ENCODE measurements at places on chromosomes 1 and 21.

- no peak for DNase-seq
Measured at GRCh38 chr1:204841316-204841715, 29.3 kb upstream of the NFASC start.

DNA sequence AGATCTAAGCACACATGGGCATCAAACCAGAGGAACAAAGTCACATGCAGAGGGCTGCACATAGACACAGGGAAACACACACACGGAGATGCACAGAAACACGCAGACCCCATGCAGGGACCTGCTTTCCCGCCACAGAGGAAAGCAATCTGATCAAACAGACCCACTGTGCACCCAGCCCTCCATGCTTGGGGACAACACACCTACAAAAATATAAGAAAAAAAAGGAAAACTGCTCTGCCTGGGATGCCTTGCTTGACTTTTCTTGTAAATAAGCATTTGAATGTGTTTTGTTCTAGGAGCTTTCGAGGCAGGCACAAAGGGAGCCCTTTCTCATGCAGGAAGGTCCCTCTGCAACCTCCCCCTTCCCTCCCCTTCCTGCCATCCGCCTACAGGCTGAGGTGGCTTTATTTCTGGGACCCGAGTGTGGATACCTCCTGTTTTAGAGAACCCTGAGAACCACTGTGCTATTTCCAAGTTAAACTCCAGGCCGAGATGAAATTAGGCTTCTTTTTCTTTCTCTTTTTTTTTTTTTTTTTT, 3.5 kb upstream of the ICMT start:
- no peak for DNase-seq

GRCh38 chr1:165899461-165899941, 72.1 kb downstream of the UCK2 start:
- DNase-seq: no peak

GRCh38 chr1:205637854-205638468, 6.2 kb upstream of the ELK4 start:
- no peak for DNase-seq

DNA sequence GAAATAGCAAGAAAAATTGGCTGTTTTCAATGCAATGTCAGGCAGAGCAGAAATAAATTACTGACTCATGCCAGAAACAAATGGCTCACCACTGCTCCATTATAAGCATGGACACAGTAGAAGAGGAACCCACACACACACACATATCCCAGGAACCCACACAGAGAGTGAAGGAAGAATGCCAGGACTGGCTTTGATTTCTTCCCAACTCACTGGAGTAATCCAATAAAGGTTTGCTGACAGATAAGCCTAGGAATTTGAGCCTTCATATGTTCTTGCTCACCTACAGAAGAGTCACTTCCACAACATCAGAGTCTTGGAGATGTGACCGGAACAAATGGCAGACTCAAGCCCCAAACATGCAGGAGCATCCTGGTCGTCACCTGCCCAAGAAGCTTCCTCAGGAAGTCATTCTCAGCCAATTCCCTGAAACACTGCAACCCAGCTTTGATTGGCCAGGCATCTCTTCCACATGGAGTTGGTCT, 2.2 kb downstream of the SH3BP5L start:
- DNase-seq: no peak

GRCh38 chr1:238404481-238404880, 513.8 kb upstream of the ZP4 start:
- no peak for DNase-seq

- DNase-seq: peak; percentile 6
Measured at GRCh38 chr1:241229216-241229615, 127.8 kb downstream of the RGS7 start.

DNA sequence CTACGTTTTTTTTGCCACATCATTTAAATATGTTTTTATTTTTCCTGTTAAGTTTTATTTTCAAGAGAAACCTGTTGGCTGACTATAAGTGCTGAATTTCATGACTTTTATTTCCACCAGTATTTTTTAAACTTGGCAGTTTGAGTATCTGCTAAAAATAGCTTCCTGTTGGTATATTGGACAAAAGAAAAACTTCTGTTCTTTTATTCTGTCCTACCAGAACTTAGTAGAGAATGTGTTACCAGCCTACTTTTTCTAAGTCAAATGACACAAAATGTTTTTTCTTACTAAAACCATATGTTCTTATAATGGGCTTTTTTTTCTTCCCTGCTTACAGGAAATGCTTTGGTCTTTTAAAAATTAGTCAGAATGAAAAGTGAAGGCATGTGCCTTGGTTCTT, 7.6 kb downstream of the DR1 start:
- DNase-seq: no peak
